ENCODE measurements at places on chromosomes 5 and 9.

GRCh38 chr5:72353046-72353445 lies 32.9 kb downstream of the PTCD2 start:
- DNase-seq = no peak

GRCh38 chr5:173420108-173420507 lies 91.9 kb upstream of the STC2 start:
- no peak for DNase-seq

DNA sequence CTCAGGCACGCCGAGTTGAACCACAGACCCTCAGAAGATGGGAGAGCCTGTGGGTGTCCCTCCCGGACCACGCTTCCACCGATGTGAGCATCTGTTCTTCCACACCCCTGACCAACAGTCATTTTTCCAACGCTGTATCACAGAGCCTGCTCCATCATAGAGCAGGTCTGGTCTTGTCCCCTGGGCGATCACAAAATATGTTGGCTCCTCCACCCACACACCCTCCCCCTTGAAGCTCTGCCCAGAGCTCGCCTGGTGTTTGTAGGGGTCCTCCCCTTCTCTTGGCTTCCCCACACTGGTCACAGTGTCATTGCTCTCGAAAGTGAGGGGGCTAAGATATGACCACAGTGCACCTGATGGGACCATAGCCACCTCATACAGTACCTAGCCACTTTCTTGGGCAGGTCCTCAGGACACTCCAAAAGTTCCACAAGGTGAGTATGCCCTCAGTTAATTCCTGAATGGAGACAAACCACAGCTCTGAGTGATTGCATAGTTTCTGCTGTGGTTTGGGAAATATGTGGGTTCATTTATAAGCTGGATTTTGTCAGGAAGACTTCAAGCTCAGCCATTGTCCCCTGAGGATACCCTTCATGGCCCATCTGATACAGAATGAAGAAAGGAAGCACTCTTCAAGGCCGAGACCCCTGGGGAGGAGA lies 3.5 kb upstream of the ZNF618 start:
- DNase-seq = no peak

- no peak for DNase-seq
Observed at GRCh38 chr9:18493451-18493993, 19.6 kb downstream of the ADAMTSL1 start.

DNA sequence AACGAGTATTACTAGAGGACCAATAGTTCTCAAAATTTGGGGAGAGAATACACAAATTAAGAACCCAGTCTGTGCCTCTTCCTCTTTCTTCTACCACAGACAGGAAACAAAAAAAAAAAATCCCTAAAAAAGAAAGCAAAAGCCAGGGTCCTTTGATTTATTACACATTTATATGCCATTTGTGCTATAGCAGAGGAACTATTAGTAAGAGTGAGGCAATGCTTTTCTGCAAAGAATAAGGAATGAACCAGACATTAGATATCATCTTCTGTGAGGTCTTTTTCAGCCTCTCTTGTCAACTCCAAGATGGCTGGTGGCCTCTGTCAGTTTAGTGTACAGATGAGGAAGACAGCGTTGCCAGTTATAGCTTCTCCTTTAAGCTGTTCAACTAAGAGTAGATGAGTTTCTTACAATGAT lies 127.6 kb downstream of the RFX3 start:
- DNase-seq = no peak

DNA sequence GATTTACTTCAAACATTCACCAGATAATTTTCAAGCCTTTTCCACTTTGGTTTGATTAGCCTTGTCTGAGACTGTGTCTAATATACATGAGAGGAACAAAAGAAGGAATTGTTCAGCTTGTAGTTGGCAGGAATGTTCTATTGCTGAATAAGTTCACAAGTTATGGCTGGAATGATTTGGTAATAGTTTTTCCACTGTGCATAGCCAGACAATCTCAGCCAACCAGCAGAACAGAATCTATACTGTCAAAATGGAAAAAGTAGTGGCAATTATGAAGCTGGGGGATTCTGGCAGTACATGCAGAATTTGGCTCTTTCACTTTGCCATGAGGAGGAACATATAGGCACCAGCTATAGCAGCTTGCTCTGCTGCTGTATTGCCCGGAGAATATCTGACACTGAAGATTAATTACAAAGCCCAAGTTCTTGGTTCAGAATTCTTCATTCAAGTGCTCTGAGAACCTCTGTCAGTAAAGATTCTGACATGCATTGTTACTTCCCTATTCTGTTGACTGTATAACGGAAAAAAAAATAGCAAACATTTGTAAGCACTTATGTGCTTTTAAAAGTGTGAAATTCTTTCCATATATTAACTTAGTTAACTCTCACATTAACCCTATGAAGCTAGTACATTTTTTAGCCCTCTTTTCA lies 150.6 kb downstream of the PRR16 start:
- no peak for DNase-seq

GRCh38 chr9:117415358-117415914 lies 579 bp upstream of the ASTN2 start:
- no peak for DNase-seq

DNA sequence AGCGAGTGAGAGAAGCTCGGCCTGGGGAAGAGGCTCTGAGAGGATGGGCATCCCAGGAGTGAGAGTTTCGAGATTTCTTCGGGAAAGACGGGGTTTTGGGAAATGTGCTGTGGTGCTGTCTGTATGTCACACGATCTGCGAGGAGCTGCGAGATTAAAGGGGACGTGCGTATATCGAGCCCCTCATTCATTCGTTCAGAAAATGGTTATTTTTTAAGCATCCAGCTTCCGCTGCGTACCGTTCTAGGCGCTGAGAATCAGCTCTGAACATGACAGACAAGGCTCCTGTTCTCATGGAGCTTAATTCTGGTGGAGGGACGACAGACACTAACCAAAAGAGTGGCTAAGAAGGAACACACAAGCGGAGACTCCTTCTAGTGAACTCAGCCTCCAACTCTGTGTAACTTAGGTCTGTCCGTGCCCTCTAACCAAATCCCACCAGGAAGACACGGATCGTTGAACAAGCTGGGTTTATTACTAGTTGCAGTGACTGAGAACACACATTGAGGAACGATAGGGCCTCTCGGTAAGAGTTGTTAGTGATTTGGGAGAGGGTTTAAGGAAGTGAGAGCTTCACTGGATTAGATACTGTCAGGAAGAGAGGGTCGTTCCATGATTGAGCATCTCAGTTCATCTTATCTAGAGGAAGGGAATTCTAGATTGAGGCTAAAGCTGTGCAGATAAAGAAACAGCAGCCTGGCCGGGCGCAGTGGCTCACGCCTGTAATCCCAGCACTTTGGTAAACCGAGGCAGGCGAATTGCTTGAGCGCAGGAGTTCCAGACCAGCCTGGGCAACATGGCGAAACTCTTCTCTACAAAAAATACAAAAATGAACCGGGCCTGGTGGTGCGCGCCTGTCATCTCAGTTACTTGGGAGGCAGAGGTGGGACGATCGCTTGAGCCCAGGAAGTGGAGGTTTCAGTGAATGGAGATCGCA lies 1.0 kb upstream of the FBXW11 start:
- DNase-seq = no peak

Measured in posterior vena cava (tissue), 2 donors.